ENCODE measurements at places on chromosomes 16 and 17. TPM values are rescaled to one million over a fixed set of nuclear protein-coding genes. Genes with fewer than 3 reads are reported as not detected.

Gene KRT20
- not detected for total RNA-seq

Gene CDH11
- 8.8 TPM for total RNA-seq

Gene KRTAP3-2
- not detected for total RNA-seq

Gene ADAP2
- 8.6 TPM for total RNA-seq

Gene ZSCAN10
- total RNA-seq: not detected

Gene CCL7
- total RNA-seq: not detected

Gene ITGB3
- 3.8 TPM for total RNA-seq

Gene SLC35B1
- total RNA-seq: 59.3 TPM

Gene TRIM47
- total RNA-seq: 39.4 TPM

Gene MYH13
- not detected for total RNA-seq

Gene KREMEN2
- not detected for total RNA-seq

Gene KRT34
- total RNA-seq: not detected

- DNase-seq: peak; percentile 83
Measured at GRCh38 chr17:62627219-62627903, at the start of gene MRC2. MRC2 (plus strand) TSS chr17:62627670; CDS start chr17:62627803, 133 bp downstream.

DNA sequence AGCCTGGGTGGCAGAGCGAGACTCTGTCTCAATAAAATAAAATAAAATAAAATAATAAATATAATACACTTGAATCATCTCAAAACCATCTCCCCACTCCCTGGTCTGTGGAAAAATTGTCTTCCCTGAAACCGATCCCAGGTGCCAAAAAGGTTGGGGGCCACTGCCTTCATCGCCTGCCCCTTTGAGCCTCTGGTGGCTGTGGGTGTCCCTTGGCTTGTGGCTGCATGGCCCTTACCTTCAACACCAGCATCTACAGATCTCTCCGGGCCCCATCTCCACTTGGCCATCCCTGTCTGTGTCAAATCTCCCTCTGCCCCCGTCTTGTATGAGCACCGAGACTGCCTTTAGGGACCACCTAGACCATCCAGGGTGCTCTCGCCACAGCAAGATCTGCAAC is 177.3 kb downstream of the SEC14L1 start:
- DNase-seq: no peak

GRCh38 chr17:57253362-57254065 is 2.8 kb upstream of the MSI2 start:
- no peak for DNase-seq

DNA sequence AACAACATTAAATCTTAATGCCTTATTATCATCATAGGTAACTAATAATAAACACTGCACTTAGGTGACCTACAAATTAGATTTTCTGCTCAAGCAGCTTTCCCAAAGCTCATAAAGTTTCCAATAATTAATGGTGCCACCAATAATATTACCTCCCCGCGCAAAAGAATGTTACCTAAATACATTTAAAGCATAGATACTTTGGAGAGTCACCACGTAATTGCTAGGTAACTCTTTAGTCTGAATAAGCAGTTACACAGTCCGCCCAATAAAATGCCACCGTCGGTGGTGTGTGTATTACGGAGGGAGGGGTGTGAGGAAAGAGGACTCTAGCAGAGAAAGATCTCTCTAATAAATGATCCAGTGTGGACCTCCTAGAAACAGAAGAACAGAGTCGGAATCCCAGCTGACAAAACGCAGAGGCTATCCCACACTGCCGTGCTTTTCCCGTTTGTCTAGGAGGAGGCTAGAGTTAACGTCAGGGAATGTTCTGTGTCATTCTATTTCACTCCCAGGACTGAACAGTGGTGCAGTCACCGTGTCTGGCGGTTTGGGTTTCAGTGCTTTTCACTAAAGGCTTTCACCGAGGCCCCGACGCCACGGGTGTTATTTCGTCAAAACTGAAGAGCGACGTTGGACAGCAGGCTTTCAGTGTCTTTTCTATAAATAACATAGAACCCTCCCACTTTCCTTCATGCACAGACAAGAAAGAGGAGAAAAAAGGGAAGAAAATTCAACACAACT is 630 bp downstream of the RNFT1 start:
- no peak for DNase-seq

DNA sequence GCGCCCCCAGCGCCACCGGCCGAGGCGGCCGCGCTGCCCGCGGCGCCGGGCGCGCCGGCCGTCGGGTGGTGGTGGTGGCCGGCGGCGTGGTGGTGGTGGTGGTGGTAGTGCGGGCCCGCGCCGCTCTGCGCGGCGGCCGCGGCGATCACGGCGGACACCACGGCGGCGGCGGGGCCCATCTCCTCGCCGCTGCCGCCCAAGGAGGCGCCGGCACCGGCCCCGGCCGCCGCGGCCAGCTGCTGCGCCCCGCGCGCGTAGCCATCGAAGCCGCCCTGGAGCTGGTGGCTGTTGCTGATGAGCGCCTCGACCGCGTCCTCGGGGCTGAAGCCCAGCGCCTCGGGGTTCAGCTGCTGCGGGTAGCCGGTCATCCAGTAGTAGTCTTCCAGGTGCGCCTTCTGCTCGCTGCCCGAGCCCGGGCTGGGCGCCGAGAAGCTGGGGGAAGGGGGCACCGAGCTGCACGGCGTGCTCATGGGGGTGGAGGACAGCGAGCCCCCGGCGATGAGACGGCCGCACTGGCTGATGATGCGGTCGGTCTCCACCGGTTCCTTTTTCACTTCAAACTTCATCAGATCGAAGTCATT is 1.2 kb downstream of the MAF start:
- DNase-seq: peak; percentile 70

- DNase-seq: no peak
Measured at GRCh38 chr17:74825952-74826719, 33.5 kb downstream of the GRIN2C start.

- no peak for DNase-seq
Measured at GRCh38 chr17:62388856-62389255, 8.5 kb downstream of the EFCAB3 start.

DNA sequence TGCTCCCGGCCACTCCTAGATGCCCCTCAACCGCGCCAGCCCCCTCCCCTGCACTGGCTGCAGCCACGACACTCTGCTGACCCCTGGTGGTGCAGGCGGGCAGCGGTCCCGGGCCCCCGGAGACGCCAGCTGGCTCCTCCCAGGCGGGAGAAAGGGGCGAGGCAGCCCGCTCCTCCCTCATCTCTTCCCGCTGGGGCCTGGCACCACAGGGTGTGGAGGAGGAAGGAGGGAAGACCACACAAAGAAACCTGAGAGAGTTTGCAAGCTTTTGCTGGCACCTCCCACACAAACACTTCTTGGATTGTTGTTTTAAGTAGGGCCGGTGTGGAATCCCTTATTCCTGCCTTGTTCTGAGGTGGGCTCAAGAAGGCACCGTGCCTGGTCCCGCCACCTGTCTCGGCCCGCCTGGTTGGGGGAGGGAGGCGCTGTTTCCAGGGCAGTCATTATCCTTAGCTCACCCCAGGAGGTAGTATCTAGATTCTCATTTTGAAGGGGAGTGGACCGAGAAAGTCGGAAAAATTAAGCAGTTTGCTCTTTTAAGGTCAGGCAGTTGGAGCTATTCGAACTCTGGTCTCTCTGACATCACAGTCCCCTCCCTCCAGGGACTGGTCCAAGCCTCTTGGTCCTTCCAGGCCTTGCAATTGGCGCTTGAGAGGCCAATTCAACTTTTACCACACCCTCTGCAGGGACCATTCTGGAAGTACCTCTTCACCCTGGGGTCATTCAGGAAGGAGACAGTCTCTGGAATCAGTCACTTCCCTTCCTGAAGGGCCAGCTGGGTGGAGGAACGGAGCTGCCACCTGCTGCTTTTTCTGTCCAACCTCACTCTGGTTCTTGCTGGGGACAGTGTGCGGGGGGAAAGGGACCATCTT is 959 bp upstream of the ANKRD13B start:
- DNase-seq: peak; percentile 93

DNA sequence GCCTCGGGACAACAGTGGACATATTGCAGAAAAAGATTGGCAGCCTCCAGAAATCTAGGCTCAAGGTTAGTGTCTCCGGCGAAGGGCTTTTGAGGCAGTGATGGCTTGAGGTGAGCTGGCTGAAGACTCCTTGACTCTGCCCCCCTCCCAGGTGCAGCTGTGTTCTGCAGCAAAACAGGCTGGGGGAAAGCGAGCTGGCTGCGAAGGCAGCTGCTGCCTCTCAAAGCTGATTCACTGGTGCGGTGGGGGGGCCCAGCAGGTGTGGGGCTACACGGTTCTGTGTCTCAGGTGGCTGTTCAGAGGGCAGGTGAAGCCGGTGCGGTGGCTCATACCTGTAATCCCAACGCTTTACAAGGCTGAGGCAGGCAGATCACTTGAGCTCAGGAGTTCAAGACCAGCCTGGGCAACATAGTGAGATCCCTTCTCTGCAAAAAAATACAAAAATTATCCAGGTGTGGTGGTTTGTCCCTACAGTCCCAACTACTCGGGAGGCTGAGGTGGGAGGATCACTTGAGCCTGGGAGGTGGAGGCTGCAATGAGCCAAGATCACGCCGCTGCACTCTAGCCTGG is 22.9 kb downstream of the C16orf96 start:
- DNase-seq: no peak

- no peak for DNase-seq
Measured at GRCh38 chr16:78543023-78543422, 443.6 kb downstream of the WWOX start.

- DNase-seq: peak; percentile 23
Measured at GRCh38 chr17:17072546-17072945, 30.3 kb downstream of the MPRIP start.

GRCh38 chr17:79518585-79519523 is 92.0 kb downstream of the RBFOX3 start:
- DNase-seq: no peak

DNA sequence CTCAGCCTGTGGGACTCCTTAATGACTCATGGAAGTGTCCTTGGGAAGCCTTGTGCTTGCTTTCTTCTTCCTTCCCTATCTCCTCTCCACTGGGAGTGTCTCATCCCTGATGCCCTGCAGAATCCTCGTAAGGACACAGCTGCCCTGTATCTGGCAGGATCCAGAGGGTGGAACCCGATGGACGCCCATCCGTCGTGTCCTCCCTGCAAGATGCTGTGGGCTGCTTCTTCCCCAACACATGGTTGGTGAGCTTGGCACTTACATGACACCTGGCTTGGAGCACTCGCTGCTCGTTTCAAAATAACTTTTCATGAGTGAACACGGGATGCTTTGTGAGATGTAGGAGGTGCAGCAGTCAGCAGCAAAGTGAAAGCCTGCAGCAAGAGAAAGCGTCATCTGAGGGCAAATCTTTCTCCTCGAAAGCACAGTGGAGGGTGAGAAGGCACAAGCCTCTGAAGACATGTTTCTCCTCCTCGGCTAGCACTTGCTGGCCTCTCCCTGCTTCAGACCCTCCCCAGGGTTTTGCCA is 3.3 kb downstream of the CCL15 start:
- no peak for DNase-seq

DNA sequence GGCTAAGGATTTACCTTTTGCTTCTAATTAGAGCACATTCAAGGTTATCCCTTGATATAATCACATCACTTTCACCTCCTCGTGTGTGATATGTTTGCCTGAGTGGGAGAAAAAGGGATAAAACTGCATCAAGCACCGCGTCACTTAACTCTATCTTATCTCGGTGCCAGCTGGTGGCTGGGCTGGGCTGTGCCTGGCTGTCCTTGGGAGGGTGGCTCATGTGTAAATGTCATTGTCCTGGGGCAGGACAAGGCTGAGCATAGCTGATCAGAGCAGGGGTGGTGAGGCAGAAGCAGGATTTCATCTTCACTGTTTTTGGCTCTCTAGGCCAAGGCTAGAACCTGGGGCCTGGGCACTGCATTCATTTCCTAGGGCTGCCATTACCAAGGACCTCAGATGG is 105.3 kb downstream of the RAP1GAP2 start:
- no peak for DNase-seq

GRCh38 chr17:14316126-14316832 is 15.4 kb downstream of the HS3ST3B1 start:
- DNase-seq: no peak

DNA sequence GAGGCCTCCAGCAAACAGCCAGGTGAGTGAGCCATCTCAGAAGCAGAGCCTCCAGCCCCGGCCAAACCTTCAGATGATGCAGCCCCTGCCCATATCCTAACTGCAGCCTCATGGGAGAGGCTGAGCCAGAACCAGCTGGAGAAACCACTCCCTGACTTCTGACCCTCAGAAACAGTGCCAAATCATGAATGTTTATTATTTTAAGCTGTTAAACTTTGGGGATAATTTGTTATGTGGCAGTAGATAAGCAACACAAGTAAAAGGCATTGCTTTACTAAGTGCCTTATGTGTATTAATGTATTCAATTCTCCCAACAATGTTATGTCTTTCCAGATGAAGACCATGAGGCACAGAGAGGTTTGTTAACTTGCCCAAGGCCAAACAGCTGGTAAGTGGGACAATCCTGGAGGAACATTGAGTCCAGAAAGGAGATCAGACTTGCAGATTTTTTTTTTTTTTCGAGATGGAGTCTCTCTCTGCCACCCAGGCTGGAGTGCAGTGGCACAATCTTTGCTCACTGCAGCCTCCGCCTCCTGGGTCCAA is 59.6 kb downstream of the SOCS1 start:
- no peak for DNase-seq

- DNase-seq: no peak
Measured at GRCh38 chr17:32492648-32493289, 6.0 kb downstream of the CDK5R1 start.

DNA sequence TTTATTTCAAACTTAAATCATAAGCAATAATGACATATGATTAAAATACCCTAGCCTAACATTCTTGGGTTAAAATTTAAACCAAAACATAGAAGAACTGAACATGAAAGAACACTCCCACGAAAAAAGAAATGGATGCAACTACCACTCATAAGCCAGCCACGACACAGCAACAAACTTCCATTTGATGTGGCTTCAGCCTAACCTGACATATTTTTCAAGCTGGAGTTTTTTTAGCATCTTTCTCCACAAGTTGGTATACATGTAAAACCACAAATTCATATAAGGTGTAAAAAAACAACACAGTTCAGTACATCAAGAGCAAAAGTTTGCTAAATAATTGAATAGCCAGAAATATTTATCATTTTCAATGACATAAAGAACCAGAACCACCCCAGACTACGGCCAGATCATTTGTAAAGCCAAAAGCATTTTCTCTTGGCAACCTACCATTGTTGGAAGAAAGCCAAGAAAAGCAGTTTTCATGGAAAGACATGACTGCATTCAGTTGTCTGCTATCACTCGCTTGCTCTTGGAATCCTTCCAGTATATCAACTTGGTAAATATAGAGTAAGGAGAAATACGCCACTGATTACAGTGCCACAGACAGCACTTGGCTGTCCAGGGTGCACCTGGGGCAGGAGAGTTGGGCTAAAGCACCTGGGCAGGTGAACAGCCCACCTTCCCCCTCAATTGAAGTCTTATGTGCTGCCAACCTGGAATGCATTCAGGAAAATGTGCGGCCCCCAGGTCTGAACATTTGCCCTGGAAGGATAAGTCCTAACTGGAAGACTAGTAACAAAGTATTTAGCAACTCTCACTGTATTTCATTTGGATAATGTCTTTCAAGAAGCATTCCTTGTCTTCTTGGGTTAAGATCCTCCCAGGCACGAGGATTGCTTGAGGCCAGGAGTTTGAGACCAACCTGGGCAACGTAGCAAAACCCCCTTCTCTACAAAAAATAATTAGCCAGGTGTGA is 60.5 kb downstream of the CREBBP start:
- DNase-seq: no peak

DNA sequence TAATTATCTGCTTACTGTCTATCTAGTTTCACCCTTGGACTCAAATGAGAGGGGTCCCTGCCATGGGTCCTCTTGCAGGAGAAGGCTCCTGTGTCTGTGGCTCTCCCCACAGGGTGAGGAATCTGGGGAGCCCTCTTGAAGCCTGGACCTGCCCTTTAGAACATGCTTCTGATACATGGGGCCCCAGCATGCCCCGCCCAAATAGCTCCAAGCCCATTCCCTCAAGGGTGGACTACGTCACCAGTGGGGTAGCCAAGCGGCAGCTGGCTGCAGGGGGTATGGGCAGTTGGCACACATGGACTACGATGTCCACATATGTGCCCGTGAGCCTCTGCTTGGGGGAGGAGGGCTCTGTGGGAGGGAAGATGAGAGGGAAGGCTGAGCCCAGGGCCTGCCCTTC is 39.3 kb downstream of the ARHGAP27 start:
- DNase-seq: no peak
